ENCODE measurements at places on chromosomes 6 and 20.

GRCh38 chr6:144581812-144582537, 296.8 kb downstream of the UTRN start:
- DNase-seq, result no peak

- DNase-seq, result no peak
These were observed 622.3 kb upstream of the IMPG1 start for GRCh38 chr6:76694795-76695194.

DNA sequence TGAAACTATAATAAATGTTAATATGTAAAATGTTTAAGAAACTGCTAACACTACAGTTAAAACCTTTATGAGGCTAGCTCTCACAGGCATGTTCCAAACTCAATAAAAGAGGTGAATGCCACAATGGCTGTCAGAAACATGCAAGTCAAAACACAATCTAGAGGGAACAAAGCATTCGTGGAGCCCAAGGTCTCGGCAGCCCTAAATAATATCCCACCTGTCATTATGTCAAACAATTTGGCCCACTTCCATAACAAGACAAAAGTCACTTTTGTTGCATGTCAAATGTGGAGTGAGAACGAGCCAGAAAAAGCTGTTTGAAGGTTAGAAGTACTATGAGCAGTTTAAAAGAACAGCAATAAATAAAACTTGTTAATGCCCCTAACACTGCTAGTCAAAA, 181.9 kb downstream of the GMDS start:
- no peak for DNase-seq

DNA sequence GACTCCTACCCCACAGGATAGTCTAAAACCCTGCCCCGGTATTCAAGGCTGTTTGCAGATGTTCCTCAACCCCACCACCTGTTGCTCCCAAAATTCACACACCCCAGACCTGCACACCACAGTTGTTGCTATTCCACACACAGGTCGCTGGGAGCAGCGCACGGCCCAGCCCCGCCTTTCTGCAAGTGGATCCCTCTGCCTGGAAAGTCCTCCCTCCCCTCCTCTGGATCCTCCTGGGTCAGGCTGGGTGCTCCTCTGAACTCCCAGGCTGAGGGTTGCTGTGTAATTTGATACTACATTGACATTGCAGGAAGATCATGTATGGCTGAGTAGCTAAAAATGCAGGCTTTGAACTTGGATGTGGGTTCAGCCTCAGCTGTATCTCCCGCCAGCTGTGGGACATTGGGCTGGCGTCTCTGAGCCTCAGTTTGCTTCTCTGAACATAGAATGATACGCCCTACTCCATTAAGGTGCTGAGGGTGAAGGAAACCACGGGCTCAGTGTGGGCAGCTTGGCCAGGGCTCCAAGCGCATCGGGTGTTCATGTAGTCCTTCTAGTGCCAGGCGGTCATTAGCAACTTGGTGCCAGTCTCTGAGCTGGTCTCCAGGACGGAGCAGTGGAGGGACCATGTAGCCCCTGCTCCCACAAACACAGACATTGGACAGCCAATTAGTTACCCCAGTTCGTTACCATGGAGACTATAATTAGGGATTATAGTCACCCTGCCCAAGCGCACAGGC, 13.9 kb upstream of the CCN5 start:
- DNase-seq, result no peak

- no peak for DNase-seq
These were observed 20.0 kb upstream of the TRAF3IP2 start for GRCh38 chr6:111625461-111626391.

DNA sequence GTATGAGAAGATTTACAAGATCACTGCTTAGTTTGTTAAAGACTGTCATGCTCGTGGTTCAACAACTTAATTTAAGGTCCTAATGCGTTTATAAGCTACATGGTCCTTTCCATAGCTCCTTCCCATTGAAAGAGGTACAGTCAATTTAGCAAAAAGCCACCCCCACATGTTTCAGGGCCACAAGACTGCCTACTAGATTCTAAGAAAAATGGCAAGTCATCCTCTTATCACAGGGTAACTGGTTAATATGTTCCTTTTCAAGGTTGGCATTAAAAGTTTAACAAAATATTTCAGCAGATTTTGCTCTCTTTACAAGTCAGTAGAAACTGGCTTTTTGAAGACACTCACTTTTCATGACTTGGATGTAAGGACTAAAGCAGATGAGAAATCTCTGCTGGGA, 15.7 kb downstream of the GSTA3 start:
- DNase-seq, result no peak

- no peak for DNase-seq
These were observed 48.9 kb downstream of the VTA1 start for GRCh38 chr6:142195862-142196541.

GRCh38 chr20:57400821-57401564, 9.8 kb downstream of the RBM38 start:
- DNase-seq, result no peak

- peak; percentile 61 for DNase-seq
These were observed 117.2 kb upstream of the BACH2 start for GRCh38 chr6:90413867-90414266.

DNA sequence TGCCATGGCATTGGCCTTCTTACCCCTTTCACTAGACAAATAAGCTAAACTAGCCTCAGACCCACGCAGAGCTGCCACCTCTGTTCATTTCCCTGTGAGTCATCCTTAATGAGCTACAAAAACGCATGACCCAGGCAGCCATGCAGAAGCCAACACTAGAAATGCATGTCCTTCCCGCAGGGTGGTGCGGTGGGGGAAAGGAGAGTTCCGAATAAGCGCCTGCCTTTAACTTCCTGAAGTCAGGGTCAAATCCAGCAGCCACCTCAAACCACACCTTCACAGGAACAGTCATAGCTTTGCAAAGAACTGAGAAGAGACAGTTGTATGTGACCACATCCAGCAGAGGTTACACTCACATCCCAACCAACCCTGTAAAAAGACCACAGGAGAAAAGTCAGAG, 40.4 kb downstream of the IRF4 start:
- DNase-seq, result peak; percentile 70

DNA sequence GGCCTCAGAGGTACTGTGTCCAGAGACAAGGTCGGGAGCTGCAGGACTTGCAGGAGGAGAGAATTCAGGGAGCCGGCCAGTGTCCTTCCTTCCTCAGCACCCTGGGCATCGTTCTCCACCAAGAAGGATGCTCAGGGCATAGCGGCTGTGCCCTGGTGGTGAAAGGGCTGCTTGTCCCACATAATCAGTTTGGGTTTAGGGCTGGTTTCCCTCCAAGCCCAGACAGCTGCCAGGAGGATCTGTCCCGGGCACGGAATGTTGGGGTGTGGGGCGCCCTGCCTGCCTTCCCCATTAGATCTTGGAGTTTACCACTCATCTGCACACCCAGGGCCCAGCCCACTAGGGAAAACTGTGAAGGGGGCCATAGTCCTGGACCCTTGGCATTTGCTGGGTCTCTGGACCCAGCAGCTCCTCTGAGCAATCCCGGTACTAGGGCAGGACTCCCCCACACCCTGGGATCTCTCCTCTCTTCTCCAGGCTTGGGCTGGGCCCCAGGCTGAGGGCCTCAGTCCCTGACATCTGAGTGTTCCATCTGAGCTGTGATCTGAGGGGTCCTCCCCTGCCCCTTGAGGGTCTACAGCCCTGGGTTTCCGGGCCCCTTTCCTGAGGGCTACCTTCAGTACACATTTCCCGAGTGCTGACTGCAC, 18.6 kb upstream of the SPDEF start:
- DNase-seq, result no peak

DNA sequence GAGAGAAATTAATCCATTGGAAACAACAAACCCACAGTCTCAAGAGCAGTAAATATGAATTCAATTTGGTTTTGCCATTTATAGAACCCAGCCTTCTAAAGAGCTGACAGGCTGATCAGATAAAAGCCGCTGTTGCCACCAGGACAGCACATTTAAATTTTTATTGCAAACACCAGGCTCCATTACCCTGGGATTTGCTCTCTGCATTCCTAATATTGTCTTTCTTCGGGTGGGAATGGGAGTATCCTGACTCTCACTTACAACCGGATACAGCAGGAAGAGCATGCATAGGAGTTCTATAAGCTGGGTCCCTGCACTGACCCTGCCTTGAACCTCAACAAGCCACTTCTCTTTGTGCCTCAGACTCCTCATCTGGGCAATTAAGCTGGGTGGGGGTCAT, 142.9 kb downstream of the LRFN2 start:
- DNase-seq, result no peak

GRCh38 chr6:139883776-139884175, 509.3 kb upstream of the CITED2 start:
- DNase-seq, result no peak

DNA sequence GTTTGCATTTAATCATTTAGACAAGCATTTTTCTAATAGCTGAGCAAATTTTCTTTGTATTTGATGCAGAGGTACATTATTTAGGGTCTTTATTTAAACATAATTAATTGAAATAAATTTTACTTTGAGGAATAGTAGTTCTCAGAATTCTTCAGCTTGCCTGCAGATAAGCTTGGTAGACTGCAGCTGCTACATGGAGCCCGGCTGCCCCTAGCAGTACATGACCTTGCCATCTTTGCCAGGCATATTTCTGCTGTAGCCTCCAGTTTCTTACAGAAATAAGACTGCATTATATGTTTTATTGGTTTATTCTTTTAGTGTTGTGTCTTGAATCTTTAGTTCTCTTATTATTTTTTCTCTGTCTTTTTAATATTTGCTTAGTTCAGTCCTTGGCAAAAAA, 396.8 kb downstream of the QKI start:
- no peak for DNase-seq

DNA sequence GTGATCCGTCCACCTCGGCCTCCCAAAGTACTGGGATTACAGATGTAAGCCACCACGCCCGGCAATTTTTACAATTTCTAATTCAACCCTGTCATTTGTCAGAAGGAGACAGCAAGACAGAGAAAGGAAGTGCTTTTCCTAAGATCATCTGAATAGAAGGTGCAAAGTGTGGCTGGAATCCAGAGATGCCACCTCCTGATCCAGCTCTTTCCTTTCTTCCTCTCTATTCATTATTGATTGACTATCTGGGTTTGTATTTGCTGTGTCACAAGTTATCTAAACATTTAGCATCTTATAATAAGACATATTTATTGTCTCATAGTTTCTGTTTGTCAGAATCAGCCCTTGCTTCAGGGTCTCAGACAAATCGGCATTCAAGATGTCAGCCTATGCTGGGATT, 217.7 kb downstream of the BCAS1 start:
- no peak for DNase-seq

DNA sequence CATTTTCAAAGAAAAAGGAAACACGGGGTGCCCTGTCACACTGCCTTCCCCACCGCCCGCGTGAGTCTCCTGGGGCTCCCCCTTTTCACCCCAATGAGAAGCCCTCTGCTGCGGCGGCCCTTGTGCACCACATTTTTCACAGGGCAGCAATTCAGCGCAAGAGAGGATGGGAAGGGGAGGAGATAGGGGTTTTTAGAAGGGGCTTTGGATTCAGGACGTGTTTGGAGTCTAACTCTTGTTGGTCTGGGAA, 726 bp upstream of the ARFGEF3 start:
- DNase-seq, result no peak

- DNase-seq, result peak; percentile 31
These were observed 69.4 kb downstream of the CPNE5 start for GRCh38 chr6:36769676-36770499.

DNA sequence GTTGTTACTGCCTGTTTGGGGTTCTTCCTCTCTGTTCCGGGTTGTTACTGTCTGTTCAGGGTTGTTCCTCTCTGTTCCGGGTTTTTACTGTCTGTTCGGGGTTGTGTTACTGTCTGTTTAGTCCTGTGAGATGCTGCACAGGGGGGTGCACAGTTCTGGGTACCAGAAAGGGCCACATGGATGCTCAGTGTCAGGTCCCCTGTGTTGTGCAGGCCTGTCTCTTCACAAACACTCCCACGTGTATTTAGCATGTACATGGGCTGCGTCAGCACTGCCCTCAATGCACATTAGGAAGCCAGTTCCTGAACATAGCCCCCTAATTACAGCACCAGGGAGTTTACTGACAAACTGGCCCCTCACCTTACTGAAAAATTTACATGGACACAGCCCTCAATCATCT, 118.5 kb downstream of the DLL1 start:
- DNase-seq, result no peak

DNA sequence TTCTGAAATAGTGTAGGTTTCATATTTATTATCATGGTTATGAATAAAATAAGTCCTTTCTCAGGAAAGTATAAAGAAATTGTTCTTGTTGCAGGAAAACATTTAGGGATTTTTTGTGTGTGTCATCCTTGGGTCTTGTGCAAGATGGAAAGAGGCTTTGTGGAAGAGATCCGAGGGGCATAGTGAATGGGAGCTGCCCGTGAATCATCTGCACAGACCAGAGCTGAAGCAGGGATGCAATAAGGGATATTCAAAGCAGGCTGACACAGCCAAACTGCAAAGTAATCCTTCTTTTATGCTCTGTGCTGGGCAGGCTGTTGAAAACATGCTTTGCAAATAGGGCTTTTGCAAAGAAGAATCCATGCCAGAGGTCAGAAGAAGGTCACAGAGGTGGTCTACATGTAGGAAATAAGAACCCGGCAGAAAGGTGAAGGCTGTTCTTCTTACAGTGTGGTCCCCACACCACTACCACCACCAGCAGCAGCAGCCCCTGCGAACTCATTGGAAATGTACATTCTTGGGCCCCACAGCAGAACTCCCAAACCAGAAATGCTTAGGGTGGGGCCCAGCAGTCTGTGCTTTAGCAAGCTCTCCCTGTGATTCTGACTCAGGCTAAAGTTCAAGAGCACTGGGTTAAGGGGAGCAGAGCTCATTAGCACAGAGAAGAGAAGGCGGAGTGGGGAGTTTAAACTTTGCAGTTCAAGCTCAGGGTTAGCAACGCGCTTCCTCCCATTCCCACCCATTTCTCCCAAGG, 237.6 kb downstream of the QKI start:
- no peak for DNase-seq

DNA sequence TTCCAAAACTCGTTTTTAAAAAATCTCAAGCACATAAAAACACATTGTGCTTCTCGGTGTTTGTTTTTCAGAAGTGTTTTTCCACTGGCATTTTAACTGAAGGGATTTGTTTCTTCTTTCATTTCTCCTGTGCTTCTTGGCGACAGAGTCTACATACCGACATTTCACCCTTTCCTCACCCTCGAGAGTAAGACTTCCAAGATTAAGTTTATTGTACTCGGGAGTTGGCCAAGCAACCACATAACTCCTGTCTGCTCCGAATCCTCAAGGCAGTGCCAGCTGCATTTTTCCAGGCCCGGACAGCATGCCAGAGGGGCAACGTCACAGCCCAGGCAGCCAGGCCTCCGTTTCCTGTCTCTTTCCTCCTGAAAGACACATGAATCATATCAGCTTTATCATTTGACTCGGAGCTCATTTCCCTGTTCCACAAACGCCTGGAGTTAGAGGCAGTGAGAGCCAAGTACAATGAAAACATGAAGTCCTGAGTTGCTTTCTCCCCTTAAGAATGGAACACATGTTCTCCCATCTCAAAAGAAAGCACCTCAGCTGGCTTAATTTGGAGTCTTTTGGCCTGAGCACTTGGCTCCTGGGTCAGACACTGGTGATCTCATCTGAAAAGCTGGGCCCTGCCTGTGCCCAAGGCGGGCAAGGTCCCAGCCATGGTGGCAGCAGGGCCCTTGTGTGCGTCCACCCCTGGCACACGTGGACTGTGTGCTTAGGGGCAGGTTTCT, 23.2 kb upstream of the FAM50B start:
- no peak for DNase-seq

DNA sequence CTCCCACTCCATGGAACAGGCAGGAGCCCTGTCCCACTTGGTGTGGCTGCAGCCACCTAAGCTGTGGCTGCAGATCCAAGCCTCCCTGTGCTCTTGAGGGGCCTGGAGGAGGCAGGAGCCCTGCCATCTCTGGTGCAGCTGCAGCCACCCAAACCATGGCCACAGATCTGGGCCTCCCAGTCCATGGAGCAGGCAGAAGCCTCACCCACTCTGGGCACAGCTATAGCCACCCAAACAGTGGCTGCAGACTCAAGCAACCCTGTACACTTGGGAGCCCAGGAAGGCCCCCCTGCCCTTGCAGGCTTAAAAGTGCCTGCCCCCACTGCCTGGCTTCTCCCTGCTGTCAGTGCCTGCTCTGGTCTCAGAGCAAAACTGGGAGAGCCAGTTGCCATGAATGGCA, 320.3 kb downstream of the RFPL4B start:
- no peak for DNase-seq

Data from activated T-helper 1 cell treated with anti-CD3 and anti-CD28 coated beads, Interleukin-12 subunit alpha, Interleukin-12 subunit beta, Interleukin-2, Interleukin-4 antibody, amounts not matched to agents 30 ng/mL and 10 ng/mL and 1 ng/mL, durations not matched to agents 14 hours and 24 hours and 36 hours (primary cell).